T-helper 2 cell (primary cell): ENCODE measurements at places on chromosomes 16 and 17.

GRCh38 chr17:40328386-40328766 is 19.4 kb downstream of the RARA start:
- DNase-seq, result no peak

DNA sequence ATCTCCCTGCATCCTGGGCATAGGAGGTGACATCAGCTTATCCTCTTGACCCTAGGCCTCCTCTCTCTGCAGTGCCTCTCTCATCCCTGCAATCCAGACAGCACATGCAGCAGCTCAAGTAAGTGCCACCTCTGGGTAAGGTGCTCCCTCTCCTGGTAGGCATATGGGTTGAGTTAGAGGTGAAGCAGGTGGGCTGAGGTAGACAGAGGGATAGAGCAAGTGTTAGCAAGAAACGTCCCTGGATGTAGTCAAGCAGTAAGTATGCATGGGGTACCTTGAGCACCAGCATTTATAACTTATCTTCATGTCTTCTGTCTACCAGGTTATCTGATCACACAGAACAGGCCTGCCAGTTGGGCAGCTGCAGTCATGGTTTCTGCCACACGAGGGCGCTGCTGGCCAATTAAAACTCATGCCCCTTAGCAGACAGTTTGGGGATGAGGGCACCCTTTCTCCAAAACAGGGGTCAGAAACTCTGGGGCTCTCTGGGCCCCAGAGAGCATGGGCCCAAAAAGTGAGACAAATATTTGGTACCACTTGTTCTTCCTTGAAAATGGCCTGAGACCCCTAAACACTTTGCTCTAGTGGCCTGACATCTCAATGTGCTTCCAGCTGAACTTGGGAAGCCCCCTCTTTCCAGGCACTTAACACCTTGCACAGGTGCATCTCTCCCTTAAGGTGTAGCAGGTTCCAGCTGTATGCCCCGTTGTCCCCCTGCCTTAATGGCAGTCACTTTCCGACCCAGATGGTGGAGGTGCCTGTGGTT is 59.8 kb downstream of the NEUROD2 start:
- peak; percentile 69 for DNase-seq

DNA sequence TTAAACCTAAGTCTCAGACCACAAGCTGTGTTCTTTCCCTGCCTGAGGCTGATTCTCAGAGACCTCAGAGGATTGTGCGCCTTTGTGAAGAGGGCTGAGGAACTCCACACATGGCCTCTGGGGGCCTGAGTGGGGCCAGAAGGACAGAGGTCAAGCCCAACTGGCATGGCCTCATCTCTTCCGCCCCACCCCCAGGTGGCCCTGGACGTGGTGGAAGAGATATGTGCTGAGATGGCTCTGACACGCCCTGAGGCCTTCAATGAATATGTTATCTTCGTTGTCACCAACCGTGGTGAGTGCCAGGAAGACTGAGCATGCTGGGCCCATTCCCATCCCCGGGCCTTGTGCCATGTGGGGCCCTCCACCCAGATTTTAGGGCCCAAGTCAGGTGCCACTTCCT is 20.1 kb upstream of the ALKBH5 start:
- DNase-seq, result no peak

DNA sequence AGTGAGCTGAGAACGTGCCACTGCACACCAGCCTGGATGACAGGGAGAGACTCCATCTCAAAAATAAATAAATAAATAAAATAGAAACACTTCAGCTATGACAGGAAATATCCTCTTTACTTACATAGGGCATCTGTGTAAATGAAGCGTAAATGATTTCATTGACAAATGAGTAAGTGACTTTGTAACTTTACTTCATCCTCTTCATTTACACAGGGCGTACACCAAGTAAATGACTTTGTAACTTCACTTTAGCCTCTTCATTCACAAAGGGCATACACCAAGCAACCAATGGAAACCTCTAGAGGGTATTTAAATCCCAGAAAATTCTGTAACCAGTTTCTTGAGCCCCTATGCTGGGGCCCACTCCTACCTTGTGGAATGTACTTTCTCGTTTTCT is 16.2 kb upstream of the KLHDC4 start:
- no peak for DNase-seq

GRCh38 chr16:56907401-56907800 is 24.5 kb upstream of the HERPUD1 start:
- DNase-seq, result no peak
